ENCODE measurements at places on chromosomes 7 and 10.

- no peak for DNase-seq
Measured at GRCh38 chr7:70063371-70063770, 465.1 kb downstream of the AUTS2 start.

DNA sequence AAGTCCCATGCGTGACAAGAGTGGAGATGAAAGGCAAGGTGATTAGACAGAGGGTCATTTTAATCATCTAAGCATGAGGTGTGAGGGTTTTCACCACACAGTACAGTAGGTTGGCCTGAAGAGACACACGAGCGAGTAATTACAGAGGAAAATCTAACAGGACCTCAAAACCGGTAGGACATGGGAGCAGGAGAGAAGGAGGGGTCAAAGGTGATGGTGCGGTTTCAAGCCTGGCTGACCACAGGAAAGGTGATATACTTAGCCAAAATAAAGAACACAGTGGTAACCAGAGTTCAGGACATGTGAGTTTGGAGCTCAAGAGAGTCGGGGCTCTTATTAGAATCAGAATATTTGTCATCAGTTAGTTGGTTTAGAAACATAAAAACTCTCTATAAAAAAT lies 20.0 kb downstream of the GLI3 start:
- DNase-seq, result no peak

- no peak for DNase-seq
Measured at GRCh38 chr10:47288236-47288635, 11.8 kb upstream of the GDF10 start.

DNA sequence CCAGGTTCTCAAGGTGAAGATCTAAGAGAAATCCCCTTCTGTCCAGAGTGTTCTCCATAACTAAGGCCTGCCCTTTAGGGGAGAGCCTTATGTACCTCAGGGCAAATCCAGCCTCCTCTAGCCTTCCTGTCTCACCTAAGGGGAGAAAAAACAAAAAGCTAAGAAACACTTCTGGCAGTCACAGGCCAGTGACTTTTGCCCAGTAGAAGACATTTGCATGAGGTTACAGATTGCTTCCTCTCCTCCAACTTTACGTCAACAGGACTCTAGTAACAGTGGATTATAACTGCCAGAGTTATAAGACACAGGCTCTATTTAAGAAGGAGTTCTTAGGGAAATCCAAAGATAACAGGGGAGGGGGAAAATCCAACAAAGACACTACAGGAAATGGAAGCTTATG lies 15.9 kb upstream of the FAM241B start:
- DNase-seq, result no peak

GRCh38 chr7:45920502-45921380 lies at the start of gene IGFBP3:
TSS of gene IGFBP3 (minus strand) at chr7:45921272. CDS start at chr7:45921140, 132 bp downstream.
- no peak for DNase-seq

- no peak for DNase-seq
Measured at GRCh38 chr10:65231148-65231547, 1694.7 kb upstream of the LRRTM3 start.

DNA sequence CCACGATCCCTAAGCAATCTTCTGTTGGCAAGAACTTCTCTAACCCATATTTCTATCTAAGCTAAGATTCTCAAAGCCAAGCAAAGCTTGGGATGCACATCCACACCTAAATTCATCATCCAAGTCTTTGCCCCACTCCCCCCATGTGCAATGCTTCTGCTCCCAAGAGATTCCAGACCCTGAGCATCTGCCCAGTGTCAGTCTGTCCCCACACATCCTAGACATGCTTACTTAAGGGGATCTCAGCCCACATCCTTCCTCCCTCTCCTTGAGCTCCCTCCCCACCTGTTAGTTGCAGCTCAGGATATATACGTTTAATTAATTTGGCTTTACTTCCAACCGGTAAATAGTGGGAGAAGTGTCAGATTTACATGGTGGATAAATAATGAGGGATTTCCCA lies 17.0 kb upstream of the TMEM273 start:
- DNase-seq, result no peak

DNA sequence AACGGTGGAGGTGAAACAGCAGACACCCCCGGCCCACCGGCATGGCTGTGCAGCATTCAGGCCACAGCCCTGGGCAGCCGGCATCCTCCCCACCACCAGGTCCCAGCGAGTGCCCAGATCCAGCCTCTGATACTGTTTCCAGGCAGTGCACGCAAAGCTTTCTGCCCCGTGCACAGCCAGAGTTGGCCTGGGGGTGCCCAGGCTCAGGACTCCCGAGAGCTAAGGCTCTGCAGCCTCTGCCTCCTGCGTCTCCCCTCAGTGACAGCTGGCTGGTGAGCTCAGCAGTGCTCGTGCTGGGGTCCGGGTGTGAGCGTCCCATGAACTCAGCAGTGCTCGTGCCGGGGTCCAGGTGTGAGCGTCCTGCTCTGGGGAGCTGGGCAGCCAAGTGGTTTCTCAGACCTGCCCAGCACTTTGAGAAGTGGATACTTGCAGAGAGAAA lies 65.4 kb downstream of the CFAP46 start:
- no peak for DNase-seq

GRCh38 chr10:45227456-45227855 lies 88.0 kb downstream of the OR13A1 start:
- DNase-seq, result no peak
